ENCODE measurements at places on chromosomes 5 and 9.
A peak's percentile ranks its signal among the peaks of the same experiment; 100 is the strongest.

DNA sequence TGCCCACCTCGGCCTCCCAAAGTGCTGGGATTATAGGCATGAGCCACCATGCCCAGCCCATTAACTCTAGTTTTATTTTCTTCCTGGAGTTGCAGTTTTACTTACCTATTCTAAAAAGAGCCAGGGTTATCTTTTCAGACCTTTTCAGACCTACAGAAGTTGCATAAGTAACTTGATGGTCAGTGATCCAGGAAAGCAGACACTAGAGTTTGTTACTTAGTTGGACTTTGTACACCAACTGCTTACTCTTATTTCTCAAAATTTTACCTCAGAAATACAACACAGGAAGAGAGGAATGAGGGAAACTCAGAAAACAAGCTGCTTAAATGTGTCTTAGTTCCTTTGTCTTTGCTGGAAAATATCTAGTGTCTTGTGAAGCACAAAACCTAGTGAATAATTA lies 25.4 kb downstream of the RAD23B start:
- no peak for ATAC-seq

- no peak for ATAC-seq
These were observed 162.7 kb downstream of the C9orf50 start for GRCh38 chr9:129458155-129458661.

DNA sequence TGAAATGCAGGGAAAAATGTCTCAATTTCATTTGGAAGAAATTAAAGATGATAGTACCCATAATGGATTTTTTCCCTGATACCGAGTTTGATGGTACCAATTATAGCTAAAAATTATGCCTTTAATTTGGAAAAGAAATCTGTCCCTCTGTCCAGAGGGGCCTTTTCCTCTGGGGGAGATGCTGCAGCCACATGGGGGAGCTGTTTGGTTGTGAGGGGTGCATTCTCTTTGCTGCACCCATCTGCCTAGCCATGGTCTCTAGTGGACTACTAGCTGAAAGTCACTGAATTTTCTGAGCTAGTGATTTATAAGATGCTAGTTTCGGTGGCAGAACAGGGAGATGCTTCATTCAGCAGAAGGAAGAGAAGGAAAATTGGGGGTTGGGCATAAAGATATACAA lies 9.6 kb downstream of the SEC61B start:
- no peak for ATAC-seq

DNA sequence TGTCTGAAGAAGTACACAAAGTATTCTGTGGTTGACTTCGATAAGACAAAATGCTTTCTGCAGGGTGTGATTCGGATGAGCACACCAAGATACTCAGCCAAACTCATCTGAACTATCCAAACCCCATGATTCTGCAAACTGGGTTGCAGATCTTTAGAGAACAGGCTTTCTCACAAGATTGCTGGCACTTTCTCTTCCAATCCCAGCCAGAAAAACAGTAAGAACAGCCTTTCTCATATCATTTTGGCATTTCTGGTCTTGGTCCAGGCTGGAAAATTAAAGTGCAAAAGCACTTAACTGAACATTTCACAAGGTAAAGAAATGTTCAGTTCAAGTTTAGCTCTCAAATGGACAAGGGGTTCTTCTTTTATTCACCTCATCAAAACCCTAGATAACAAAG lies 269.1 kb downstream of the NR2F1-AS1 start:
- no peak for ATAC-seq

- no peak for ATAC-seq
These were observed 55.3 kb downstream of the ARSB start for GRCh38 chr5:78929833-78930232.

DNA sequence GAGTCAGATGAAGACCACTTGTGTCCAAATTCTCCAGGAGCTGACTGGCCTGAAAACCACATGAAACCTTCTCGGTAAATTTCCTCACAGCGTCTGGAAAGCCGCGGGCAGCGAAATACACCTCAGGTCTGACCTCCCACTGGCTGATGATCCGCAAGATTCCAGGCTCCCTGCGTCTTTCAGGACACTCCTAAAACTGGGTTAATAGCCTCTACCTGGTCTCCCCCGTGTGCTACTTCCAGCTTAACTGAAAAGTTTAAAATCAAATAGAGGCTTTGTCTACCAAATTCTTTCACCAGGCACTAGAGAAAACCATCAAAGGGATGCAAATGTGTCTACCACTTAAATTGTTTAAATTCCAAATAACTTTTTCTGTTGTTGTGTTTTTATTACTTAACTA lies 312.6 kb downstream of the DRD1 start:
- ATAC-seq = no peak

DNA sequence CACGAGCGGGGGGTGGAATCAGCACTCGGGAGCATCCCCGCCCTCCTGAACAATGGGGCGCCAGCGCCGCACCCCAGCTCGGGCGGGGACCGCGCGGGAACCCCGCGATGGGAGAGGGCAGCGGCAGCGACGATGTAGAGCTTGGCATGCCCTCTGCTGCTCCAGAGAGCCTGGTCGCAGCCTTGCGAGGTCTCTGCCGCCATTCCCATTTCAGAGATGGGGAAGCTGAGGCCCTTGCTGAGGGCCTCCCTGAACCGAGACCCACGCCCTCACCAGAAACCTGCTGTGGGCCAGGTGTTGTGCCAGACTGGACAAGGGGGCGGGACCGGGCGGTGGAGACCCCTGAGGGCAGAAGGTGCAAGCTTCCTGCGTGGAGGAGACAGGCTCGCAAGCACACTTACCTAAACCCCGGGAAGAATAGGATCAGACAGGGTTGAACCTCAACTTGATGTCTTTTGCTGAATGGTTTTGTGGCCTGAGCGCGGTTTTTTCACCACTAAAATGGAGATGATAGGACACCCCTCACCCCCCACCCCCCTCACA lies 647 bp upstream of the MEGF9 start:
- ATAC-seq = no peak

GRCh38 chr5:173451031-173451430 lies 122.8 kb upstream of the STC2 start:
- ATAC-seq = no peak

DNA sequence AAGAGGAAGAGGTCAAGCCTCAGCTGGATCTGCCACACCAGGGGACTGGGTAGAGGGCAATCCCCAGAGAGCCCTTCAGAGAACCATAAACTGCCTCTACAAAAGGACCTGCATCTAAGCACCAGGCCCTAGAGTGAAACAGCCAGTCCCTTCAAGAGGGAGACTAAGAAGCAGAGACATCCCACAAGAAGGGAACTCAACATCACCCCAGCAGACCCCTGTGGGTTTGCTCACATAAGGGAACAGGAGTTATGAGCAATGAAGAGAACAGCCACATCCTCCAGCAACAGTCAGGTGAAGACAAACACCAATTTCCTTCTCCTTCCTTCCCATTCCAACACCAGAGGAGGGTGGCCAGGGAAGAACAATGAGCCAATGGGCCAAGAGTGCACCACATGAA lies 48.9 kb downstream of the TNFSF15 start:
- peak; percentile 6 for ATAC-seq

GRCh38 chr5:112253478-112254250 lies 165.4 kb downstream of the EPB41L4A start:
- no peak for ATAC-seq

DNA sequence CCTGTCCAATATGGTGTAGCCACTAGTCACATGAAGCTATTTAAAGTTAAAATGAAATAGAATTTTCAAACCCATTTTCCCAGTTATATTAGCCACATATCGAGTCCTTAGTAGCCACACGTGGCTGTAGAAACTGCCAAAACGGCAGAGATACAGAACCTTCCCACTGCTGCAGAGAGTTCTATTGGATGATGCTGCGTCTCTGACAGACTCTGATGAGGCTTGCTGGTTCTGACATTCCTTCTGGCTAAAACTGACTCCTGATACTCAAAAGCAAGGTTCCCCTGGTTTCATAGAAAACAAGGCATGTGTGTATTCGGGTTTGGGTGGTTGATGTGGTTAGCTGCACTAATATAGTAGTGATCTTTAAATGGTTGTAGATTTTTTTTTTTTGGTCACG lies 91.5 kb downstream of the TLE4 start:
- ATAC-seq = no peak

DNA sequence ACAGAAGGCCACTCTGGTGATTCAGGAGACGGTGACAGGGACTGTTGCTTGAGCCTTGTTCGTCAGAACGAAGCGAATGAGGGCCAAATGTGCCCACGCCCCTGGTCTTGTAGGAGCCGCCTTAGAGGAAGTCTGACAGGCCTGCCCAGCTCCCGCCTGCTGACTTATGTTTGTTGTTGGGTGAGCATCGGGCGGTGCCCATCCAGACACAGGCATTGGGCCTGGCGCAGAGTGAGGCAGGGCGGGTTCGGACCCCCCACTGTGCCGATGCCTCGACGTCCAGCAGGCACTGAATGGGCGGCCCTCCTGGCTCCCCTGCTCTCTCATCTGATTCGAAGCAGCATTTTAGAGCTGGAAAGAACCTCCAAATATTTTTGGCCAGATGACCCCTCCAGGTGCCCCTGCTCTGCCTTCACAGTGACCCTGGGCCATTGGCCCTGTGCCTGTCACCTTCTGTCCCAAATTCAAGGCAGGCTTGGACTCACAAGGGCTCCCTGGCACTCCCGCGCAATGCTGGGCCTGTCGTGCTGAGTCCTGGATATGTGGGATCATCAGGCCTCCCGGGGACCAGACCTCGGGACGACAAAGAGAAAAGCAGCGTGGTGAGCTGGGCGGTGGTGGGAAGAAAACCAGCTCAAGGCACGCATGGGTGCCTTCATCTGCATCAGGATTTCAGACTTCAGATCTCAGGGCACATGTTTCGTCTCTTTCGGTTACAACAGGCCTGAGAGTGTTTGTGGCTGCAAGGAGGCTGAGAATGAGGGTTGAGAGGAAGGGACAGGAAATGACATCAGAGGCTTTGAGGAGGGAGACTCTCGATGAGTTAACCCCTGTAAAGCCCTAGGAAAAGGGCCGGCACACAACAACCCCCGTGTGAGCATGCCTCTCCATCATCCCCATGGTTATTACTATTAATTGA lies 37.1 kb upstream of the OLFM1 start:
- ATAC-seq = no peak

GRCh38 chr9:111407813-111408212 lies 76.4 kb downstream of the ECPAS start:
- no peak for ATAC-seq

GRCh38 chr5:113354055-113354454 lies 80.7 kb downstream of the TSSK1B start:
- no peak for ATAC-seq

DNA sequence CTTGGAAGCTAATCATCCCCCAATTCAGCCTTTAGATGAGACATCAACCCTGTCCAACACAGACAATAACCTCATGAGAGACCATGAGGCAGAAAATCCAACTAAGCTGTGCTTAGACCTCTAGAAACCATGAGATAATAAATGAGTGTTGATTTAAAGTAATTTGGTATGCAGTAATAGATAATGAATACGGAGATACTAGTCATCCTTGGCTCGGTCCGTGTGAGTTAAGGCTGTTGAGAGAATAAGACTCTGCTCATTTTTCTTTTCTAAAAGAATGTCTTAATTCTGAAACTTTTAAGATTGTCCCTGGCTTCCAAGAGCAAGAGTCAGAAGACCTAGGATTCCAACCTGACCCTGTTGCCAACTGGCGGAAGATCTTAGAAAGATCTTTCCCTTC lies 6.1 kb downstream of the TNC start:
- ATAC-seq = no peak

Measured in stimulated activated memory B cell treated with anti-CD40 and anti-IgM and Interleukin-4, amounts not matched to agents 10 μg/mL and 1 μg/mL and 100 μg/mL, for 72 hours (primary cell).